ENCODE measurements at places on chromosomes 7 and 10. TPM values are rescaled to one million over a fixed set of nuclear protein-coding genes. Genes with fewer than 3 reads are reported as not detected.
A peak's percentile ranks its signal among the peaks of the same experiment; 100 is the strongest.

TMEM168 gene
- 27.3 TPM for total RNA-seq

DNA sequence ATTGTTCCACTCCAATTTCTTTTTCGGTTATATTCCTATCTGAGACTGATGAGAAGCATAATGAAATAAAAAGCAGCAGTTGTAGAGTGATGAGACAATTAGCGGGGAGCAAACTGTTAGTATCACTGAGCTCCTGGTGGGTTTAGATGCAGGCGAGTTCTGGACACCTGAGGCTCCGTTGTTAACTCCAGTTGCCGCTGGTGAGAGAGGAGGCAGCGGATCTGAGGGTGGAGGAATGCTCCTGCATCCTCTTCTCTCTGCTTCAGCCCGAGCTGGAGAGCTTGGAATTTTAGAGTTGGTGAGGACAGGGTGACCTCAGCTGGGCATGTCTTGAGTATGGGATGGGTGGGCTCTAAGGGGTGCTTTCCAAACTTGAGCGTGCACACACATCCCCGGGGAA lies 31.4 kb downstream of the LRMDA start:
- no peaks in the 10 kb centered on the region for H3K4me1 ChIP-seq
- H3K27me3 ChIP-seq, result peaks cover 20% of the 10 kb centered on the region
- no peaks in the 10 kb centered on the region for H3K36me3 ChIP-seq
- H3K4me3 ChIP-seq, result no peak overlapping the region
- DNase-seq, result no peak

DNA sequence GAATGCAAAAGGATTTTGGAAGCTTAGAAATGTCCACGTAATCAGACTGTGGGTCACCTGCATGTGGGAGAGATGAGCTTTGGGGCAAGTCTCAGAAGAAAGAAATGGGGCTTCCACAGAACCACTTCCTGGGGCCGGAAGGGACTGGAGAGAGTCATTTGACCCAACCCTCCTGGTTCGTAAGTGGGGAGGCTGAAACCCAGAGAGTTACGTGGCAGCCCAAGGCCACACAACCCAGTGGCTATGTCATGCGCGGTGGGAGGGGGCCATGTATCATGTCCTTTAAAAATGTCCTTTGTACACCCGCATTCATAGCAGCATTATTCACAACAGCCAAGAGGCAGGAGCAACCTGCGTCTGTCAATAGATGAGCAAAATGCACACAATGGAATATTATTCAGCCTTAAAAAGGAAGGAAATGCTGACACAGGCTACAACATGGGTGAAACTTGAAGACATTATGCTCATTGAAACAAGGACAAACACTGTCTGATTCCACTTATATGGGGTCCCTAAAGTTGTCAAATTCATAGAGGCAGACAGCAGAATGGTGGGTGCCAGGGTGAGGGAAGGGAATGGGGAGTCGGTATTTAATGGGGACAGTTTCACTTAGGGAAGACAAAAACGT lies 15.1 kb downstream of the CAMK2B start:
- H3K36me3 ChIP-seq, result no peaks in the 10 kb centered on the region
- no peak for DNase-seq
- H3K4me1 ChIP-seq, result no peaks in the 10 kb centered on the region
- no peak overlapping the region for H3K4me3 ChIP-seq
- no peak overlapping the region for H3K27ac ChIP-seq

GRCh38 chr7:141246426-141246825 lies 172.6 kb downstream of the TMEM178B start:
- DNase-seq, result no peak
- no peaks in the 10 kb centered on the region for H3K36me3 ChIP-seq
- H3K4me1 ChIP-seq, result no peaks in the 10 kb centered on the region
- no peak overlapping the region for H3K27ac ChIP-seq
- no peak overlapping the region for H3K4me3 ChIP-seq
- H3K27me3 ChIP-seq, result peaks cover 28% of the 10 kb centered on the region

- H3K36me3 ChIP-seq, result peaks cover 7% of the 10 kb centered on the region
- 0 out of 2 replicates have a peak, but pooled peaks cover 8% of the 10 kb centered on the region for H3K4me1 ChIP-seq
- no peak for DNase-seq
- H3K4me3 ChIP-seq, result no peak overlapping the region
- H3K27me3 ChIP-seq, result no peaks in the 10 kb centered on the region
- H3K27ac ChIP-seq, result no peak overlapping the region
Observed at GRCh38 chr10:50516171-50516570, 107.6 kb downstream of the SGMS1 start.

GRCh38 chr7:9776900-9777299 lies 1196.8 kb upstream of the PHF14 start:
- no peak overlapping the region for H3K27ac ChIP-seq
- no peaks in the 10 kb centered on the region for H3K4me1 ChIP-seq
- no peak for DNase-seq
- no peaks in the 10 kb centered on the region for H3K27me3 ChIP-seq
- no peaks in the 10 kb centered on the region for H3K36me3 ChIP-seq

DNA sequence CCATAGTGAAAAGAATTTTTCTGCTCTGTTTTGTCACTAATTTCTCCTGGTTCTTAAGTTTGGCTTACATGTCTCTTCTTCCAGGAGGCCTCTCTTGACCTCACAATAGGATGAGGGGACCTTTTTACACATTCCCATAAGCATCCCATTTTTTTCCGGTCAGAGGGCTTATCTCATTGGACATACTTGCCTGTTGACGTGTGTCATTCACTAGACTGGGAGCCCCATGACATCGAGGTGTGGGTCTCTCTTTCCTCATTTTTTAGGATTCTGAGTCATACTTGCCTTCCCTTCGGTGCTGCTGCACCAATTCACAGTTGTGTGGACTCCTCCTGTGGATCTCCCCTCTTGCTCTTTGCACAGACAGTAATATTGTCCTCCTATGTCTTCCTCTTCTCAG lies 601.8 kb downstream of the GATA3 start:
- H3K27ac ChIP-seq, result no peak overlapping the region
- DNase-seq, result no peak
- no peaks in the 10 kb centered on the region for H3K4me1 ChIP-seq
- no peak overlapping the region for H3K4me3 ChIP-seq
- no peaks in the 10 kb centered on the region for H3K27me3 ChIP-seq
- no peaks in the 10 kb centered on the region for H3K36me3 ChIP-seq

GRCh38 chr7:84025332-84025927 lies 169.2 kb downstream of the SEMA3A start:
- no peaks in the 10 kb centered on the region for H3K36me3 ChIP-seq
- no peaks in the 10 kb centered on the region for H3K27me3 ChIP-seq
- H3K4me1 ChIP-seq, result no peaks in the 10 kb centered on the region
- no peak overlapping the region for H3K27ac ChIP-seq
- DNase-seq, result no peak

SUN3 gene
- not detected for total RNA-seq

- H3K27me3 ChIP-seq, result no peaks in the 10 kb centered on the region
- peaks cover 92% of the 10 kb centered on the region for H3K36me3 ChIP-seq
- H3K4me3 ChIP-seq, result no peak overlapping the region
- H3K4me1 ChIP-seq, result peaks cover 5% of the 10 kb centered on the region
- H3K27ac ChIP-seq, result no peak overlapping the region
Observed at GRCh38 chr10:3116508-3117100, 49.3 kb downstream of the PFKP start.

SLC37A3 gene
- total RNA-seq, result 28.8 TPM

DNA sequence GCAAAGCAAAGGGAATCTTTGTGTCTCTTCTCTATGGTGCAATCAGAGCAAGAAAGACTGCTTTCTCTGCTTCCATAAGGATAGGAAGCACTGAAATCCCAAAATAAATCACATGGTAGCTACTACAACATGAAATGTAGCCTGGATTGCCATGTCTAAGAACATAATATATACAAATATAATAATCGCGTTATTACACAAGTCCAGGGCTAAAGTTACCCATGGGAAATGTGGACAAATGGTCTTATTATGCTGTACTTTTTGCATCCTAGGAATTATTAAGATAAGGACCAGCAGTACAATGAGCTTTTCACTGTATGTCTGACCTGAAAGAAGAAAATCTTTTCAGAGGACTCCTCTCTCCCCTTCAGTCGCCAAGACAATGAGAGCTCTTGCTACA lies 23.5 kb upstream of the PPP3CB start:
- DNase-seq, result no peak

GRCh38 chr10:126650161-126650560 lies 20.3 kb downstream of the C10orf90 start:
- no peaks in the 10 kb centered on the region for H3K36me3 ChIP-seq
- H3K4me1 ChIP-seq, result no peaks in the 10 kb centered on the region
- no peaks in the 10 kb centered on the region for H3K27me3 ChIP-seq
- no peak overlapping the region for H3K27ac ChIP-seq
- no peak overlapping the region for H3K4me3 ChIP-seq
- no peak for DNase-seq

- no peaks in the 10 kb centered on the region for H3K4me1 ChIP-seq
- DNase-seq, result no peak
Observed at GRCh38 chr10:52570490-52570889, 202.1 kb downstream of the MBL2 start.

AOC1 gene
- total RNA-seq, result not detected

- H3K4me1 ChIP-seq, result no peaks in the 10 kb centered on the region
- H3K36me3 ChIP-seq, result peaks cover 13% of the 10 kb centered on the region
Observed at GRCh38 chr7:108511939-108512338, 14.0 kb downstream of the PNPLA8 start.

NAT16 gene
- total RNA-seq, result not detected

GSTK1 gene
- 169 TPM for total RNA-seq

DNA sequence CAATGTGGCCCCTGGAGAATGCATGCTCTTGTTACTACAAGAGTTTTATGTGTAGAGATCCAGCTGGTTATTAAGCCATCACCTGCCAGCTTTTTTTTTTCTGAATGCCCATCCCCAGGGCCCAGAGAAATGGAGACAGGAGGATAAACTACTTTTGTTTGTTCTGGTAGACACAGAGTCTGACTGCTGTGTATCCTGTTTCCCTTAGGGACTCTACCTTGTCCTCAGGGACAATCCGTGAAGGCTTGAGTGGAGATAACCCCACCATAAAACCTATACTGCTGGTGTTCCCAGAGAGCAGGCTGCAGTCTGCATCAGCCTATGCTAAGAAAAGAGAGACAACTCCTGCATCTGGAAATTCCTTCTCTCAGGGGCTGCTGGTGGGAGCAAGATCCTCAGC lies at the start of gene OR2A5:
TSS of gene OR2A5 (plus strand) at position 301 of the 400 bp plus-strand sequence. CDS start 1,454 bp downstream, outside the sequence.
- H3K36me3 ChIP-seq, result no peaks in the 10 kb centered on the region
- H3K4me1 ChIP-seq, result no peaks in the 10 kb centered on the region
- no peak within 1 kb of the TSS for H3K27ac ChIP-seq
- no peak for DNase-seq
- no peaks in the 10 kb centered on the region for H3K27me3 ChIP-seq

- H3K4me1 ChIP-seq, result no peaks in the 10 kb centered on the region
- H3K4me3 ChIP-seq, result no peak overlapping the region
- no peak overlapping the region for H3K27ac ChIP-seq
- H3K27me3 ChIP-seq, result no peaks in the 10 kb centered on the region
- peaks cover 26% of the 10 kb centered on the region for H3K36me3 ChIP-seq
Observed at GRCh38 chr7:107538001-107538400, 25.7 kb downstream of the COG5 start.

FRAT1 gene
- total RNA-seq, result 4.7 TPM

- H3K27ac ChIP-seq, result no peak overlapping the region
- no peaks in the 10 kb centered on the region for H3K36me3 ChIP-seq
- H3K4me1 ChIP-seq, result no peaks in the 10 kb centered on the region
- no peak for DNase-seq
Observed at GRCh38 chr7:145147865-145148264, 312.0 kb upstream of the TPK1 start.

DNA sequence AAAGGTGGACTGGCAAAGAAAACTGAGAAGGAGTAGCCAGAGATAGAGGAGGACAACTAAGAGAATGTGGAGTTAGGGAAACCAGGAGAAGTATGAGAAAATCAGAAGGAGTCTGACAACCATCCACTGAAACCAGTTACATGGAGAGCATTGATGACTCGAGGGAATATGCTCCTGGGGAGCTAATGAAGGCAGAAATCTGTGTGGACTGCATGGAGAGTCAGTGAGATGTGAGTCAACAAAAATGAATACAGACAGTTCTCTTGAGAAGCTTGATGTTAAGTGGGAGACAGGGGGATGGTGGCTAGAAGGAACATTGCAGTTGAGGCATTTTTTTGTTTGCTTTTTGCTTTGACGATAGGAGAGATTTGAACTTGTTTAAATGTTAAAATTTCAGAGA lies 34.3 kb upstream of the ZNF32 start:
- no peak overlapping the region for H3K27ac ChIP-seq
- no peaks in the 10 kb centered on the region for H3K36me3 ChIP-seq
- no peak for DNase-seq
- peaks cover 18% of the 10 kb centered on the region for H3K27me3 ChIP-seq
- no peaks in the 10 kb centered on the region for H3K4me1 ChIP-seq
- no peak overlapping the region for H3K4me3 ChIP-seq

DNA sequence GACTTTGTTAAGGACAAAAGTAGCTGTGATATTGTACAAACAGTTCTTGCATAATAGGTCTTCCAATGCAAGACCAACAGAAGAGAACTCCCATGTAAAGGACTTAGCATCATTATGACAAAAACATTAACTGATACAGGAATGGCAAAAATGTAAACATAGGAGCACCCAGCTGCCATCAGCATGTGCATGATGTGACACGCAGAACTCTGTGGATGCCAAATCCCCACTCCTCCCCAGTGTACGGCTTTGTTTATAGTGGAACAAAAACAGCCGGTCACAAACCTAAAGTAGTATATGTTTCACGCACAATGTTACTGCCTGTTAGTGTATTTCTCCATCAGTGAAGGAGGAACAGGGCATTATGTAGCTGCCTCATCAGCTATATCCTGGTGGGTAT lies 316.0 kb upstream of the AOAH start:
- H3K4me3 ChIP-seq, result no peak overlapping the region
- H3K27ac ChIP-seq, result no peak overlapping the region
- no peak for DNase-seq
- H3K36me3 ChIP-seq, result no peaks in the 10 kb centered on the region

PRKAG2 gene
- 3.6 TPM for total RNA-seq

DNA sequence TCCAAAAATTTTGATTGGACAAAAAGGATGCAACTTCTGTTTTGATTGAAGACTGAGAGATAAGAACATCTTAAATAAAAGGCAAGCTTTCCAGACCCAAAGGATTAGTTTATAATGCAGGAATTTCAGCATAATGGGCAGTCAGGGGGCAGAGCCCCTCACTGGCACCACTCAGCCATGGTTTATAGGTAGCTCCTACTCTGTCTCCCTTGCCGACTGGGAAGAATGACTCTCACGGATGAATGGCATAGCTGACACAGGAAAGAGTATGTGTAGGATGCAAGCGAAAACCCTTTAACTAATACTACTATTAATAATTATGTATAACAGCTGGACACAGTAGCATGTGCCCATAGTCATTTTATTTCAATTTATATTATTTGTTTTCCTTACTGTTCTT lies 53.3 kb downstream of the GALNT11 start:
- no peaks in the 10 kb centered on the region for H3K27me3 ChIP-seq
- no peak overlapping the region for H3K27ac ChIP-seq
- H3K36me3 ChIP-seq, result no peaks in the 10 kb centered on the region
- DNase-seq, result no peak
- no peaks in the 10 kb centered on the region for H3K4me1 ChIP-seq
- H3K4me3 ChIP-seq, result no peak overlapping the region

GRCh38 chr7:158809596-158809995 lies 19.7 kb downstream of the ESYT2 start:
- DNase-seq, result no peak
- H3K4me1 ChIP-seq, result peaks cover 11% of the 10 kb centered on the region
- no peak overlapping the region for H3K27ac ChIP-seq
- no peaks in the 10 kb centered on the region for H3K27me3 ChIP-seq

- H3K27ac ChIP-seq, result peak overlapping the region; percentile 68
- H3K4me3 ChIP-seq, result no peak overlapping the region
- peaks cover 13% of the 10 kb centered on the region for H3K4me1 ChIP-seq
- DNase-seq, result no peak
Observed at GRCh38 chr7:137881607-137882260, 35.0 kb upstream of the DGKI start.

PON1 gene
- not detected for total RNA-seq

All from K562 (cell line).